C1 segment of cervical spinal cord (tissue), 14 donors: ENCODE measurements at places on chromosomes 7 and 10.

DNA sequence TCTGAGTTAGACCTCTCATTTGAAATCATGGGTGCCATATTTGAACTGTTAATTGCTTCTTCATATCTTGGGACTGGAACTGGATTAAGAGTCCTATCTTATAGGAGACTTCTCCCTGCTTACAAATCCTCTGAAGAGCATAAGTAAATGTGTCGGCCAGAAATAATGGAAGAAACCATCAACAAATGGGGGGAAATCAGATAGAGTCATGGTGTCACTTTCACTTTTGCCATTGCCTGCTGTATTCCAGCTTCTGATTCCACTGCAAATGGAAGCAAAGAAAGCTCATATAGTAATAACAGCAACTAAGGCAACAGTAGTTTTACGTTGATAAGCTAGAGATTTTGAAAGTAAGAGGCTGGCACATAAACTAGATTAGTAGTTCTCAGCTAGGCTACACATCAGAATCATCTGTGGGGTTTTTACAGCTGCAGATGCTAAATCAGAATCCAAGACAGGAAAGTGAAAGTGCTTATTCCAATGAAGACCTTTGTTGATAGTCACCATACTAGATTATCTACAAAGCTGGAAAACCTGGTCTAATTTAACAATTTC lies 12.3 kb upstream of the CRPPA start:
- DNase-seq, result no peak

- no peak for DNase-seq
Observed at GRCh38 chr7:39016609-39017008, 38.9 kb downstream of the POU6F2 start.

DNA sequence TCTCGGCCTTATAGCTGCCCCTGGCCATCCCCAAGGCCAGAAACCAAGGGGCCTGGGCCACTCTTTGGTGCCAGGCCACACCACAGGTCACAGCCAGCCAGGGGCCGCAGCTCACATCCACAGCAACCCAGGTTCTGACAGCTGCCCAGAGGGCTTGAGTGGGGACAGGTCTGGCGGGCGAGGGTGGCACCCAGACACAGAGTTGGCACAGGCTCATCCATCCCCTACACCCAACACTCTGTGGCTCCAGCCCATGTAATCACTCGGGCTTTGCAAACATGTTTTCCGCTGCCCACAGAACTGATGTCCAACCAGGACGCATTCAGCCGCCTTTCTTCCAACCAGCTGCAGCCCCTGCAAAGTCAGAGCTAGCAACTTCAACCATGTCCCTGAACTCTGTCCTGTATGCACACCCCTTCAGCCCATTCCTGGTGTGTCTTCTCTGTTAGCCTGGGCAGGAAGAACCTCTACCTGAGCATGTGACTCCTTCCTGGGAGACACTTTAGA lies 57.7 kb upstream of the PPP2R2D start:
- DNase-seq, result no peak

DNA sequence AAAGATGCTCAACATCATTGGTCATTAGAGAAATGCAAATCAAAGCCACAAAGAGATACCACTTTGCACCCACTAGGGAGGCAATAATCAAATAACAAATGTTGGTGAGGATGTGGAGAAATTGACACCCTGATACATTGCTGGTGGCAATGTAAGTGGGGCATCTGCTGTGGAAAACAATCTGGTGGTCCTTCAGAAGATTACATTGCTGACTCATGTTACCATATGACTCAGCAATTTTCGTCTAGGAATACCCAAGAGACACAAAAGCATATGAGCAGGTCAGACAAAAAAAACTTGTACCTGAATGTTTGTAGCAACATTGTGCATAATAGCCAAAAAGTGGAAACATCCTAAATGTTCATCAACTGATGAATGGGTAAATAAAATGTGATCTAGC lies 4.9 kb upstream of the CLDN3 start:
- DNase-seq, result no peak

GRCh38 chr10:13526948-13527863 lies 1.6 kb downstream of the BEND7 start:
- no peak for DNase-seq

DNA sequence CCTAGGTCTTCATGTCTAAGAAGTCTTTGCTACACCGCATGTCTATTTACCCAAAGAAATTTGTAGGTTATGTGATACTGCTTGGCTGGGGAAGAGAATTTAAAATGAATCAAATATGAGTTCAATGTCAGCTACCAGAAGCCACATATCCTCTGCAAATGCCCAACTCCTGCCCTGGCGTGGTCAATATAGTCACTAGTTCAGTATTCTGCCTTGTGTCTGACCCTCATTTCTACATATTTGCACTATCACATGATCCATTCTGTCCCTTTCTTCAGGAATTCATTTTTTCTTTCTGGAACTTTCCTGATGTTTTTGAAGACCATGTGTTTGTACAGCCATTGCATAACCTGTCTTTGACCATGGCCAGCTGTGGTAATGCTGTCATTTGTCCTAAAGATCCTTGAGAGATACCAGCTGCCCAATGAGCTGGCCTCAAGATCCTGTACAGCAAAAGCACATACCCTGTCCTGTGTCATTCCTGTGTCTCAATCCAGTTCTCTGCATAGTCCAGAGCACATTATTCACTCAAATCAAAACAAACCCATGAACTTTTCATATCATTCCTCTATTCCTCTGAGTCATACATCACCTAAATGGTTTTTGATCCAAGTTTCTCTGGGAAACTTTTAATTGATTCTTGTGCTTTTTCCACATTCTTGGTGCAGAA lies 524.5 kb downstream of the PARD3 start:
- DNase-seq, result no peak

DNA sequence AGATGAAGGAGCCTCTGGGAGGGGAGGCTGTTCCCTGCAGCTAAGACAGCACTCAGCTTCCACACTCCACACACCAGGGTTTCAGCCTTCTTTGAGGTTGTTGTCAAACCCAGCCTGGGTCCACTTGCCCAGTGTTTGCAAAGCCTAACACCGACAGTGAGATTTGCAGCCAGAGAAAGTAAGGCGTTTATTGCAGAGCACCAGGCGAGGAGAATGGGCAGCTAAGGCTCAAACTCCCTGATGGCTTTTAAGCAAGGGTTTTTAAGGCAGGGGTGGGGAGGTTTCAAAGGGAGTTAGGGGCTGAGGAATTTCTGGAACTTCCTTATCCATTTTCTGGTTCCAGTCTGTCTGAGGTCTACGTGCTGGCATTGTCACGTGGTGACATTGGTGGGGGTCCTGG lies 4.7 kb upstream of the ZNF775 start:
- DNase-seq, result no peak

- DNase-seq, result no peak
Observed at GRCh38 chr10:76641215-76641614, 996.4 kb downstream of the KCNMA1 start.

GRCh38 chr7:45295222-45295621 lies 137.6 kb downstream of the RAMP3 start:
- DNase-seq, result no peak

DNA sequence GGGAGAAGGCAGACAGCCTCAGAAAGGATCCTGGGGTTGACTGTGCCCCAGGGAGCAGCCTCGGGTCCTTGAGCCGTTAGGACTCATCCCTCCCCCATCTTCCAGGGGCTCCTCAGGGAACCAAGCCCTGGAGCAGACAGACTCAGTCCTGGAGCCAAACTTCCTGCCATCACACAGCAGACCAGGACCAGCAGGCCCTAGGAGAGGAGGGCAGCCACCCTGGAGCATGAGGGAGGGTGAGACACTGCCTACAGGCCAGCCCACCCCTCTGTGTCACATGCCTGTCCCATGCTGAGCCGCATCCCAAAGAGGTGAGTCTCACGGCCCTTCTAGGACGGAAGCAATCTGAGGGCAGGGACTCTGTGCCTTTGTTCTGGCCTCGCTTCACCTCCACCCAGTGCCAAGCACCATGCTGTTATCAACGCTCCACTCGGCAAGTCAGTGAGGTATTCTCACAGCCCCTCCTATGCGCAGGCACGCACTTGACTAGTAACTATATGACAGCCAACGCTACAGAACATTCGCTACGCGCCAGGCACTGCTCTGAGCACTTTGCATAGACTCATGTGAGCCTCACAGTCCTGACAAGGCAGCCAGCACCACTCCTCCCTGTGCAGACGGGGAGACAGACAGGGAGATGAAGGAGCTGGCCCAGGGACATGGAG lies 19.1 kb downstream of the MAD1L1 start:
- no peak for DNase-seq

GRCh38 chr10:13481690-13482089 lies 47.1 kb downstream of the BEND7 start:
- no peak for DNase-seq

DNA sequence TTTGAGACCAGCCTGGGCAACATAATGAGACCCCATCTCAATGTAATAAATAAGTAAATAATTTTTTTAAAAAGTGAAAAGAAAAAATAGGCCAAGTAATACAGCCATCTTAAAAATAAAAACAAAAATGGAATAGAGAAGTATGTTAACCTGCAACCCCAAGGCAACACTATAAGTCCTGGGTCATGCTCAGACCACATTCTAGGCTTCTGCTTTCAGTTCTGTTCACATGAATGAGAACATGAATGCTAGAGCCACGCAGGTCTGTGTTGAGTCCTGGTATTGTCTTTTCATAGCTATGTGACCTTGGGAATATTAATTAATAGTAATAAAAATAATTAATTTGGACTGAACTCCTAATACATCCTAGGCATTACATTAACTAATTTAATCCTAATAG lies 284.0 kb downstream of the AUTS2 start:
- no peak for DNase-seq

DNA sequence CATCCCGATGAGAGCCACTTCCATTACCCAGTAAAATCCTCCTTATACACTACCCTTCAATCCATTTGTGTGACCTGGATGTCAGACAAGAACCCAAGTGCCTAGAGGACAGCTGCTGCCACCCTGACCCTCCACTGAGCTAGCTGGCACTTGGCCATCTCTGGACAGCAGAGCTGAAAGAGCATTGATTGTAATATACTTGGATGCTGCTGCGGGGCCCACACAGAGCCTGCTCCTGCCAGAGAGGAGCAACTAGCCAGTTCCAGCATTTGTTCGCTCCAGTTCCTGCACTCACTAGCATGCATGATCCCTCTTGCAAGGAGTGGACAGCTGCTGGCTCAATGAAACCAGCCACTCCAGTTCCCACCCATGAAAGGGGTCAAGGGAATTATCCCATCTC lies 8.4 kb upstream of the TMEM254 start:
- peak; percentile 61 for DNase-seq

GRCh38 chr7:151652111-151652510 lies 132.4 kb upstream of the RHEB start:
- no peak for DNase-seq

GRCh38 chr10:59905731-59906416 lies 482 bp downstream of the CCDC6 start:
- DNase-seq, result no peak

DNA sequence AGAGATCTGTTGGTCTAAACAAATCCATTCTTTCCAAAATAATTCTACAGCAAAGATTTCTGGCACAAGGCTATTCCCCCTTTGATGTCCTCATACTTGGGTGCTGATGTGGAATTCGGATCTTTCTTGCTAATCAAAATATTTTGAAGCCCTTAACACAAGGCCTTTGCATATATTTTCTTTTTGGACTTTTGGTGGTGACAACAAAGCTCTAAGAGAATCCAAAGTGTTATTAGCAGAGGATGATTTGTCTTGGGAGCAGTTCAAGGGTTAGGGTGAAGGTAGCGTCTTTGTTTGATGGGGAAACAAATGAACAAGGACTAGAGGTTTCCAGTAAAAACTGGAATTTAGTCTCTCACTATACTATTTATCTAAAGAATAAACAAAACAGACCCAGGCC lies 197.9 kb downstream of the CDCA7L start:
- DNase-seq, result no peak

DNA sequence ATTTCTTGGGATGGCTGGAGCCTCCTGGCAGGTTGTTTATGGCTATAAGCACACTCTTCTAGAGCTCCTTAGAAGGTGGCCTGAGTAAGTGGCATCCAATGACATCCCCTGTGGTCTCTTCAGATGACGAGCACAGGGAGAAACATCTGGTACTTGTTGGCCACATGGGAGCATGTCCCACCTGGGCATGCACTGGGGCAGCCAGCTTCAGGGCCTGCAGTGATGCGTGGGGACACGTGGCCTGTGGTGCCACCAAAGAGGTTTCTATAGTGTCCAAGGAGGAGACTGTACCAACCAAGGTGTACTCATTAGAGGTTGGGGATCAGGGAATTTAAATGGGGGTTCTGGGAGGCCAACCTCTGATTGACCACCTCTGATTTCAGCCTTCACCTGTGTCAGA lies 125.5 kb downstream of the TRIL start:
- no peak for DNase-seq

- no peak for DNase-seq
Observed at GRCh38 chr7:7731732-7732131, 13.3 kb upstream of the RPA3 start.

GRCh38 chr7:12217311-12217710 lies 6.2 kb downstream of the TMEM106B start:
- no peak for DNase-seq

DNA sequence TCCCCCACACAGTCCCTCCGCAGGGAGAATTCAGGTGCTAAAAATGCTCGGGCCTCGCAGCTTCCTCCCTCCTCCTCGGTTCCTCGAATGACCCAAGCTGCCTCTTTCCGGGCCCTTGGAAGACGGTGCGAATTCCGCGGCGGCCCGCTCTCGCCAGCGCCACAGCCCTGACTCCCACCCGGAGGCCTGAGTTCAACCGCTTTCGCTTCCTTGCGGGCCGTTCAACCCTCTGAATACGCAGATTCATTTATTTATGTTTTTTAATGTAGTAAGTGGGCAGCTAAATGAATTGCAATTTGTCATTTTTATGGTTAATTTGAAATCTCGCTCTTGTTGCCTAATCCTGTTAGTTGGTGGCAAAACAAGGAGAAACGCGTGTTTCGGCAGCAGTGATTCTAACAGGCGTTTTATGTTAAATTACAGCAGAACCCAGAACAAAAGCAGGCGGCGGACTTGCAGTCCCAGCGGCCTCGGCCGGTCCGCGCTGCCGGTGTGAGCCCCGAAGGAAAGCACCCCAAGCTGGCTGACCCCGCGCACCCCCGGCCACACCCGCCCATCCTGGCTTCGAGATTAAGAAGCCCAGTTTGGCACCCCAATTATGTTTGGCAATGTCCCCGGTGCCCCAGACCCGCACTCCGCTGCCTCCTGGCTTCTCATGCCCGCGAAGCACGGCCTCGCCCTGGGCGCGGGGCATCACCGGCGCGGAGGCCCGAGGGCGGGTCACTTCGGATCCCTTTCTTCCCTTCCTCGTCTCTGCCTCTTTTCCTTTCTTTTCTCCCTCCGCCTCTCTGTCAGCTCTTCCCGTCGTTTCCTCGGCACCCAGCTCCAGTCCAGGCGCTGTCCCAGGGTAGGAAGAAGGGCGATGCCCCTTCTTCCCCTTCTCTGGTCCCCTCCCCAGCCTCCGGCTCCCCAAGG lies 75.9 kb downstream of the INSIG1 start:
- DNase-seq, result no peak

GRCh38 chr10:79378383-79378646 lies 31.0 kb downstream of the PPIF start:
- DNase-seq, result no peak
